ENCODE measurements at places on chromosomes 1 and 21. TPM values are rescaled to one million over a fixed set of nuclear protein-coding genes. Genes with fewer than 3 reads are reported as not detected.
A peak's percentile ranks its signal among the peaks of the same experiment; 100 is the strongest.

The ADGRL4 gene
- 0.07 TPM for total RNA-seq

The KIF26B gene
- total RNA-seq = 63.3 TPM

The OXCT2 gene
- total RNA-seq = 0.22 TPM

The DTL gene
- 12.7 TPM for total RNA-seq

The WNT3A gene
- total RNA-seq = not detected

The TAF5L gene
- 19.5 TPM for total RNA-seq

The ZBTB17 gene
- total RNA-seq = 46.0 TPM

The HPDL gene
- 2.4 TPM for total RNA-seq

The TMCO1 gene
- total RNA-seq = 69.6 TPM

DNA sequence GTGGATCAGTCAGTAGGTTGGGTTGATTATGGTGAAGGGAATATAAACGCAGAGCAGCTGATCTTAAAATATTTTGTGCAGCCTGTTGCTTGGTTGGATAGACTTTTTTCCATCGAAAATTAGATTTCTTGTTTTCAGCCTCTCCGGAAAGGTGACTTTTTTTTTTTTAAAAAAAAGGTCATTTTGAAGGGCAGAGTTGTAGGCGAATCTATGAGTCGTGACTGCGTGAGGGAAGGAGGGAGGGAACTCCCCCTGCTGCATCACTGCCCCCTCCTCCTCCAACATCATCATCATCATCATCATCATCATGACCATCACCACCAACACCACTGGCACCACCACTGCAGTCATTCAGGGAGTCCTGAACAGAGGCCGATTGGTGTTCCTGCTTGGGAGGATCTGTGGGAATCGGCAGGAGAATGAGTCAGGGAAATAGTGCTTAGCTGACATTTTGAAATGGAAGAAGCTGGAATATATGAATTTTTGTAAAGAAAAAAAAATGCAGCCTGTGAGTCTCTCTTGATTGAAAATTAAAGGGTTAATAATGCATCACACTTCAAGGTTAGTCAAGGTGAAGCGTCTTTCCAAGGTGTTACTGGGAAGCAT, 1.2 kb downstream of the ATP1B1 start:
- H3K4me3 ChIP-seq = peak overlapping the region; percentile 84
- peak overlapping the region; percentile 86 for H3K27ac ChIP-seq
- DNase-seq = no peak

- H3K36me3 ChIP-seq = peaks cover 63% of the 10 kb centered on the region
- H3K27ac ChIP-seq = no peak overlapping the region
- H3K4me3 ChIP-seq = no peak overlapping the region
- no peak for DNase-seq
- peaks cover 4% of the 10 kb centered on the region for H3K4me1 ChIP-seq
Observed at GRCh38 chr1:232398823-232399222, 231.1 kb downstream of the SIPA1L2 start.

DNA sequence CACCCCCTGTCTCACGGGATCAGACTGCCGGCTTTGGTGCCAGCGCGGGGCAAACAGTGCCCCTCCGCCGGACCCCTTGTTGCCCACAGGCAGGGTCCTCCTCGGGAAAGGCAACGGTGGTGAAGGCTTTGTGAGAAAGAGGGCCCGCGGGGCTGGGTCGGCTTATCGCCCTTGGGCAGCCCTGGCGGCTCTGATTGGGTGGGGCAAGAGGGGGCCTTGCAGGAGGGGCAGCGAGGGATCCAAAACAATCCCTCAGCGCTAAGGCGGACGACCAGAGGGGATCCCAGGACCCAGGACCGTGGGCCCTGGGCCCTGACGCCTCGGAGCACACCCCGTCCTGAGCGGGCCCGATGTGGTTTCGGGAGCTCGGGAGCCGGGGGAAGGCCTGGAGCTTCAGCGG, 3.9 kb upstream of the ZNF678 start:
- no peak overlapping the region for H3K27ac ChIP-seq
- peaks cover 11% of the 10 kb centered on the region for H3K4me1 ChIP-seq
- no peak for DNase-seq

- no peak for DNase-seq
- H3K4me3 ChIP-seq = no peak overlapping the region
- no peak overlapping the region for H3K27ac ChIP-seq
- no peaks in the 10 kb centered on the region for H3K4me1 ChIP-seq
Observed at GRCh38 chr1:195278644-195279043, 1329.6 kb downstream of the KCNT2 start.

DNA sequence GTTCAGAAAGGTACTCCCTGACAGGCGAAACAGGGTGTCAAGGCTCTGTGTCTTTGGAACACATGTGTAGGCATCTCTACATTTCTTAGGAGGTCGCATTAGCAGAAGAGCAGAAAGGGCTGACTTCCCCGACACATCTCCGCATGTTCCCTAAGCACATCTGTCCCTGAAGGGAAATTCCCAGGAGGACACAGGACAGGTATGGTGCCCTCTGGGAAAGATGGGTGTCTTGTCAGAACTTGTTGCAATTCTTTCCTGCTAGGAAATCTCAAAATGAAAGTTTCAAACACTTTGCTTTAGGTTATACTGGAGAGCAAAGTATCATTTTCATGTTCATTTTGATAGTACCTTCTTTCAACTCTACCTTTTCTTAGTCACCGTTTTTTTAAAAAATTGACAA, 2.0 kb downstream of the DSCAM start:
- H3K36me3 ChIP-seq = no peaks in the 10 kb centered on the region
- no peak overlapping the region for H3K27ac ChIP-seq
- peaks cover 20% of the 10 kb centered on the region for H3K4me1 ChIP-seq
- no peak for DNase-seq

DNA sequence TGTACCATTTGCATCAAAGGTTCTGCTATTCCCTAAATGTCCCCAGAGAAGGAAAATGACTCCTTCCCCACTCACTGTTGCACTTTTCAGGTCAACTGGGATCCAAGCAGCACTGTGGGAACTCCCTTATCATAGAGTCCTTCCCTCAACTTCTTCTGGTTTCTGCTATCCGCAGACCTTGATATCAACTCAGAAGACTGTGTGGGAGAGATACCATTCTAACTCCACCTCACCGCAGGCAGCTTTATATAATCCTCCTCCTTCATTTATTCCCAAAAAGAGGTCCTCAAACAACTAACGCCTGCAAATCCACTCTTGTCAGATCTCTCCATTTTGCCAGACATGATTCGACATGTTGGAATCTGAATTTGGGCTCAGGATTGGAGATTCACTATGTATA, 27.3 kb downstream of the LHX9 start:
- H3K4me3 ChIP-seq = no peak overlapping the region
- no peaks in the 10 kb centered on the region for H3K4me1 ChIP-seq
- H3K36me3 ChIP-seq = no peaks in the 10 kb centered on the region

- H3K27ac ChIP-seq = no peak overlapping the region
- no peak overlapping the region for H3K4me3 ChIP-seq
- peaks cover 4% of the 10 kb centered on the region for H3K4me1 ChIP-seq
- no peaks in the 10 kb centered on the region for H3K36me3 ChIP-seq
- no peaks in the 10 kb centered on the region for H3K27me3 ChIP-seq
Observed at GRCh38 chr21:45393833-45394638, 10.9 kb upstream of the COL18A1 start.

DNA sequence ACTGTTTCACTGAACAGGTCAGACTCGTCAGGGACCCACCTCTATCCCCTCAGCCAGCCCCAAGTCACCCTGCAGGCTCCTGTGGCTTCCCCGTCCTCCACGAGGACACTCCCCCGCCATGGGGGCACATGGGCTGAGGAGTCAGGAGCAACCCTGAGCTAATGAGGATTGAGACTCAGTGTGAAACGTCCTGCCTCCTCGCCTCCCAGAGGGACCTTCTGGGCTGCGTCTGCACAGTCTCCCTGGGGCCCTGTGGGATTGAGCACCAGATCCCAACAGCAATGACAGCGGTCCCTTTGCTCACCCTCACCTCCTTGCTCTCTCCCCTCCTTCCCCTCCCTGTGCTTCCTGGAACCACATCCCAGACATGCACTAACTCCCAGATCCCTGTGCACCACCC, 18.9 kb upstream of the SLC25A33 start:
- no peaks in the 10 kb centered on the region for H3K27me3 ChIP-seq
- H3K36me3 ChIP-seq = no peaks in the 10 kb centered on the region
- H3K4me3 ChIP-seq = no peak overlapping the region
- peaks cover 4% of the 10 kb centered on the region for H3K4me1 ChIP-seq
- H3K27ac ChIP-seq = no peak overlapping the region
- DNase-seq = no peak

GRCh38 chr1:168794057-168794456, 65.1 kb upstream of the DPT start:
- H3K36me3 ChIP-seq = no peaks in the 10 kb centered on the region
- no peak overlapping the region for H3K27ac ChIP-seq
- H3K4me1 ChIP-seq = peaks cover 9% of the 10 kb centered on the region

GRCh38 chr1:40243351-40243750, 4.4 kb upstream of the TMCO2 start:
- DNase-seq = no peak
- H3K4me1 ChIP-seq = no peaks in the 10 kb centered on the region
- no peak overlapping the region for H3K4me3 ChIP-seq
- H3K27ac ChIP-seq = no peak overlapping the region
- H3K36me3 ChIP-seq = peaks cover 5% of the 10 kb centered on the region

- DNase-seq = no peak
- peaks cover 3% of the 10 kb centered on the region for H3K4me1 ChIP-seq
- no peak overlapping the region for H3K27ac ChIP-seq
- no peak overlapping the region for H3K4me3 ChIP-seq
- no peaks in the 10 kb centered on the region for H3K36me3 ChIP-seq
Observed at GRCh38 chr21:25453524-25453923, 153.8 kb downstream of the MRPL39 start.

DNA sequence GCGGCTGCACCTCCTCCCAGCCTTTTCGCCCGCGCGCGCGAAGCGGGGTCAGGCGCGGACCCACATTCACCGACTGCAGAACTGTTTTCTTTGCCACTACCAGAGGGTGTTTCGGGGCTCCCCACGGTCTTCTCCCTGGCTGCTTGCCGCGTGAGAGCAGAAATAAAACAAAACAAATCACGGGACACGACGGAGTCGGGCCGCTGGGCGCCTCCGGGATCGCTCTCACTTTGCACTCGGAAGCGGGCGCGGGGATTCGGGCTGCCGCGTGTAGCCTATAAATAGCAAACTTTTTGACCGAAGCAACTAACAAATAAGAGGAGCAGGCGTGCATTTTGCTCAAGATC, 412.3 kb upstream of the ESRRG start:
- H3K27me3 ChIP-seq = peaks cover 98% of the 10 kb centered on the region
- peaks cover 44% of the 10 kb centered on the region for H3K4me1 ChIP-seq
- no peaks in the 10 kb centered on the region for H3K36me3 ChIP-seq

- no peaks in the 10 kb centered on the region for H3K27me3 ChIP-seq
- no peak for DNase-seq
- H3K4me3 ChIP-seq = no peak overlapping the region
- H3K36me3 ChIP-seq = peaks cover 6% of the 10 kb centered on the region
- no peak overlapping the region for H3K27ac ChIP-seq
Observed at GRCh38 chr1:70314706-70315304, 39.7 kb downstream of the ANKRD13C start.

DNA sequence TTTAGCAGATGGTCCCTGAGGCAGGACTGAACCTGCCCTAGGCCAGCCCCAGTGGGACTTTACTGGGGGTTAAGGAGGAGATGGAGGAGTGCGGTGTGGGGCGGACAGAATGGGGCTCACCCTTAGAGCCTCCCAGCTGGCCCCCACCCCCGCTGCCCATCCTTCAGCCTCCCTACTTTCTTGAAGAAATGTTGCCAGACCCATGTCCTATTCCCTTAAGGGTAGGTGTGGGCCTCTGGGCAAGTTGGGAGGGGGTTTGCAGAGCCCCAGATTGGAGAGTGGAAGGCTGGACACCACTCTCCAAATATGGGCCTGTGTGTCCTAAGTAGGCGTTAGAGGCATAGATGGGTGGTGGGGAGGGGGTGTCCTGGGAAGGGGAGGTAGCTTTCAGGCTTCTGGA, 19.2 kb upstream of the EPS8L3 start:
- peak overlapping the region; percentile 26 for H3K4me3 ChIP-seq
- peaks cover 63% of the 10 kb centered on the region for H3K4me1 ChIP-seq

- peaks cover 67% of the 10 kb centered on the region for H3K4me1 ChIP-seq
- peak overlapping the region; percentile 95 for H3K27ac ChIP-seq
- H3K4me3 ChIP-seq = no peak overlapping the region
- H3K36me3 ChIP-seq = no peaks in the 10 kb centered on the region
Observed at GRCh38 chr1:172496678-172497077, 36.3 kb upstream of the SUCO start.

- no peaks in the 10 kb centered on the region for H3K27me3 ChIP-seq
- H3K4me1 ChIP-seq = peaks cover 12% of the 10 kb centered on the region
- peak; percentile 40 for DNase-seq
- H3K36me3 ChIP-seq = no peaks in the 10 kb centered on the region
- no peak overlapping the region for H3K4me3 ChIP-seq
- peak overlapping the region; percentile 89 for H3K27ac ChIP-seq
Observed at GRCh38 chr1:43858324-43858723, 75.3 kb upstream of the ARTN start.

Measured in mesothelial cell of epicardium (in vitro differentiated cells).